ENCODE measurements at places on chromosomes 5 and 9.

DNA sequence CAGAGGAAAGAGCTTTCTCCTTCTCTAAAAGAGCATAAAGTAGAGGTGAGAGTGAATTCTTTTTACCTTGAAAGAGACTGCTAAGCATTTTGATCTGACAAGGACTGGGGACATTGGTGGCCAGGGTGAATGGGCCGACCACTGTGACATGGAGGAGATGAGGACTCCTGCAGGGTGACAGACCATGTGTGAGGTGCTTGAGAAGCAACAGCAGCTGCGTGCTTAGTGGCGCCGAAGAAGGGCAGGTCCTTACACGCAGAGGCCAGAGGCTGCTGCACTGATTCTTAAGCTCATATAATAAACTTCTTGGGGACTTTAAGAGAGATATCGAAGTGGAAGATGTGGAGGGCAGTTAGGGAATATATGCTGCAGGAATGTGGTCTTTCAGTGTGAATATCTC, 8.7 kb upstream of the JAKMIP2 start:
- no peak for DNase-seq

DNA sequence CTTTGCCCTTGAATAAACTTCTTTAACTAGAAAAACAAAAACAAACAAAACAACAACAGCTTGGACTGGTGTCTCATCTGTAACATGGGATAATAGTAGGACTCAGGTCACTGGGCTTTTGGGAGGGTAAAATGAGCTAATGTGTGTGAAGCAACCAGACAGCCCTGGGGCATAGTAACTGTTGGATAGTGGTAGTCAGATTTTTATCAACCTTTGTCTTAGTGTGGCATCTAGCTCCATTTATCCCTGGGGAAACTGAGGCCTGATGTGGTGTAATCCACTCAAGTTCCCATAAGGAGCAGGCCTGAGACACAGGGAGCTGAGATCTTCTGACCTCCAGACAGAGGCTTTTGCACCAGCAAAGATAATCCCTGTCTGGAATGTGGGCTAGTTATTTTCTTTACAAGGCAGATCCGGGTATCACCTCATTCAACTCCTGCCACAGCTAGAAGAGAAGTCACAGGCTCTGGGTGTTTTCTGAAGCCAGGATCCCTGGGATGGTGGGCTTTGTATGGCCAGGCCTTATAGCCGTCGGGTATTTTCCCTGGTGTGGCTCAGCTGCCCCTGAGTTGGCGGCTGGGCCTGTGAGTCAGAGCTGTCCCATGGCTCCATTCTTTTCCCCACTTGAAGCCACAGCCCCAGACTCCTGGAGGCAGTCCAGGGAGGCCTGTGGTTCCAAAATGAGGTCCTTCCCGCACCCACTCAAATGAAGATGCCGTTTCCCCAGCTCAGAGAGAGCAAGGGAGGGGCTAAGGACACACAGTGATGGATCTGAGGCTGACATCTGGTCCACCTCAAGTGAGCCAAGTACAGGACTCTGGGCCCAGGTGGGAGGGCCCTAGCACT, 26.1 kb upstream of the CSF1R start:
- no peak for DNase-seq

- no peak for DNase-seq
Measured at GRCh38 chr9:72807765-72808445, 144.9 kb downstream of the ALDH1A1 start.

DNA sequence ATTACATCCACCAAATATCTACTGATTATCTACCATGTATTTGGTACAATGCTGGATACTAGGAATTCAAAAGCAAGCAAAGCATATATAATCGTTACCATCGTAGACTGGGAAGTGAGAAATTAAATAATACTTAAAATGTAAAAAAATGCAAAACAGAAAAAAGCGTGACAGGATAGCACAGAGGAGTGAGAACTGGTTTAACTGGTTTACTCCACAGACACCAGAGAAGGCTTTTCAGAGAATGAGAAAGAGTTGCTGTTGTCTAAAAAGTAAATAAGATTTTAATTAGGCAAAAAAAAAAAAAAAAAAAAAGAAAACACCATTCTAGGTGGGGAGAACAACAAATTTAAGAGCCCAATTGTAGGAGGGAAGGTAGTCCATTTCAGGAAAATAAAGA, 657.9 kb upstream of the ST8SIA4 start:
- no peak for DNase-seq

- DNase-seq: no peak
Measured at GRCh38 chr5:171291371-171291770, 17.7 kb upstream of the TLX3 start.

DNA sequence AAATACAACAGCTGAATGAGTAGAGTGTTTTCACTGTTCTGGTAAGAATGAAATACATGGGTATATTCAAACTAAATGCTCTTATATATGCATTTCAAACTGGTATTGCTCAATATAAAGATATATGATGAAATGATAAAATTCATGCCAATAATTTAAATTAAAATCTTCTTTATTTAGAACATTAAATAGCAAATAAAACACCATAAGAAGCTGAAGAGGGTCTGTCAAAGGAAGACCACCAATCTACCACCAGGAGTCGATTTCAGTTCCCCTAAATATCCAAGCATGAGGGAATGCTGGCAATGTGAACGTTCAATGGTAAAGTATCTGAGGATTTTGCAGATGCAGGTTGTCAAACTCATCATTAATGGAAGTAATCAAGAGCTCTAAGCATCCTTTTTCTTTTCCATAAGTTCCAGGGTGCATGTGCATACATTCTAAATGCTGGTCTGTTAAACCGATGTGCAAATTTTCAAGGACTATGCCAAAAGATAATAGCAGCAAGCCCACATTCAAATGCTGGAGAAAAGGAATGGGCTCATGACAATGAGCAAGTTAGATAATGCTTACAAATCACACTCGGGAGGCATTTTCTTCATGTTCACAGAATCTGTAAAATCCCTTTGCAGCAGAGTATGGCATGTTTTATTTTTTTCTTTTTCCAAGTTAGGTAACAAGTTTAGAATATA, 118.8 kb upstream of the MTAP start:
- no peak for DNase-seq

GRCh38 chr5:112637343-112637742, 100.3 kb upstream of the APC start:
- DNase-seq: no peak

GRCh38 chr5:36529142-36529541, 77.3 kb upstream of the SLC1A3 start:
- DNase-seq: peak; percentile 6

DNA sequence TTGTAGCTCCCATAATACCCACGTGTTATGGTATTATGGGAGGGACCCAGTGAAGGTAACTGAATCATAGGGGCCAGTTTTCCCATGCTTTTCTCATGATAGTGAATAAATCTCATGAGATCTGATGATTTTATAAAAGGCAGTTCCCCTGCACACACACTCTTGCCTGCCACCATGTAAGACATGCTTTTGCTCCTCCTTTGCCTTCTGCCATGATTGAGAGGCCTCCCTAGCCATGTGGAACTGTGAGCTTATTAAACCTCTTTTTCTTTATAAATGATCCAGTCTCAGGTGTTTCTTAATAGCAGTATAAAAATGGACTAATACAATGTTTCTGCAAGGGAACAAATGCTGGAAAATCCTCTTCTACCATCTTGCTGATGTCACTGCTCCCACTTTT, 10.1 kb upstream of the HSDL2 start:
- no peak for DNase-seq

DNA sequence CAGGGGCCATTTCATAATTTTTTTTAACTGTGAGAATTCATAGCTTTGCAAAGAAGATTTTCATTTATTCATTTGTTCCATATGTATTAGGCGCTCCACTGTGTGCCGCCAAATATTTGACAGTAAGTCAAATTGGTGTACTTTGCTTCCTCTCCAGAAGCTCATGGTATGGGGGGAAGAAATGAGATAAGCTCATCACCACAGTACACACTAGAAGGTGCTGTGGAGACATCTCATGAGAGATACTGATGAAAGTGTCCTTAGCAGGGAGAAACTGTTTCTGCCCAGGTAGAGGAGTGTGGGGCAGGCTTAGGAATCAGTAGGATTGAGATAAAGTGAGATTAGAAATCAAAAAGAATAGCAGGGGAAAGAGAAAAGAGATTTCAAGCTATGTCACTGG, 136.2 kb downstream of the CDH6 start:
- no peak for DNase-seq

GRCh38 chr5:78895616-78896015, 89.5 kb downstream of the ARSB start:
- no peak for DNase-seq

DNA sequence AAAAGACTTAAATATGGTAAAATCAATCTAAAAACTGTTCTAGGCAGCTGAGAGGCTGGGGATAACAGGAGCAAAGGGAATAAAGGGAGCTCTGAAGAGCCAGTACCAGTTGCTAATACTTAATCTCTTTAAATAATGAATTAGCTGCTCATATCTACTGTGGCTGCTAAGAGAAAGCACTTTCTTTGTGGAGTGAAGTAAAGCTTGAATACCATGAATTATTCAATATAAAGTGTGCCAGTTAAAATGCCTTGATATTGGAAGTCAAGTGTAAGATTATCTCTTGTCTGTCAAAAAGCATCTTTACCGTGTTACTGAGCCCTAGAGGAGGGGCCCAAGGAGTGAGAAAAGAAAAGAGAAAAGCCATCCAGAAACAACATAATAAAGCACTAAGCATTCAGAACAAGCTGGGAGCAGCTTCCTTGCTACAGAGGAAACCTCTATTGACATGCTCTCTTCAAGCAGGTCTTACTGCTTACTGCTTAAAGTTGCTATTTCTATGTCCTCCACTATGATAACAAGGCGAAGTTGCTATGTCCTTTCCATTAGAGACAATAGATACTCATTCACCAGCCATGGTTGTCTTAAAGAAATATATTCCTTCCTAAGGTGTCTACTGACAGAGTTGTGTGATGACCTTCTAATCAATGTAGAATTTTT, 297.4 kb downstream of the CETN3 start:
- DNase-seq: no peak

GRCh38 chr9:109020113-109020512, 6.8 kb upstream of the CTNNAL1 start:
- no peak for DNase-seq

DNA sequence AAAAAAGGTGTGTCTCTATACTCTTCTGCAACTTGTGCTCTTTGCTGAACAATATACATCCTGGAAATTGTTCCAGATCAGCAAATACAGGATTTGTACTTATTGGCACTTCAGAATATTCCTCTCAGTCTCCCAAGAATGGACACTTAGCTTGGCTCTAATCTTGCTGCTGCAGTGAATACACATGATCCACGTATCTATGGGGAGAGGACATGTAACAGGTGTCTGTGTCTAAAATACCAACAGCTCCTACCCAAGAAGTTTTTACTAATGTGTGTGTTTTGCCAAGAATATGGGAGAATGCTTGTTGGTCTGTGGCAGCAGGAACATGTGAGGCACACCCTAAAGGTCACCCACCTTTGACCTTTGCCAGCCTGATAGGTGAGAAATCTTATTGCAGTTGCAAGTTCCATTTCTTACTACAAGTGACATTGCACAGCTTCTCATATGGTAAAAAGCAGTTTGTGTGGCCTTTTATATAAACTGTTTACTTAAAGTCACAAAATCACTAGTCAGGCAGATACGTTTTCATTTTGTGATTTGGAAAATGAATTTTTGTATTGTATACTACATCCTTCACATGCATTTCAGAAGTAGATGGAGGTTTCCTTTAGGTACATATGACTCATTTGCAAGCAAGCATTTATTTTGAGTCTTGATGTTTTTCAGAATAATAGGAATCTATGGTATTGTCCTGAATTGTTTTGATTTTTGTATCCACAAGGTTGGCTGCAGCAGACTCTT, 35.8 kb downstream of the PHF2 start:
- DNase-seq: no peak

All from KG1 (cell line).